ENCODE measurements at places on chromosomes 2 and 18.

DNA sequence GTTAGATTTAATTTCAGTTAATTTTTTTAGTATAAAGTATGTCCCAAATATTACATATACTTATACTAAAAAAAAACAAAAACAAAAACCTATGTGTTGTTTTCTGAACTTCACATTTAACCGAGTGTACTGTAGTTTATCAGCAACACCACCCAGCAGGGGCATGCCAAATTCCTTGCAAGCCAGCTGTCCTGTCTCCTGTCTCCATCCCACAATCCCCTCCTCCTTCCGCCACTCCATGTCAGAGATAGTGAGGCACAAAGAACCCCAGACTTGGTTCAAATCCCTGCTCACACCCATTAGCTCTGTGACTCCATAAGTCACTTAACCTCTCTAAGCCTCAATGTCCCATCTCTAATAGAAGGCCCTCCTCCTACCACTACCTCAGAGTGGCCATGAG lies 9.4 kb downstream of the CHST10 start:
- DNase-seq = no peak

GRCh38 chr2:240918258-240919091 lies 12.3 kb downstream of the CROCC2 start:
- no peak for DNase-seq

DNA sequence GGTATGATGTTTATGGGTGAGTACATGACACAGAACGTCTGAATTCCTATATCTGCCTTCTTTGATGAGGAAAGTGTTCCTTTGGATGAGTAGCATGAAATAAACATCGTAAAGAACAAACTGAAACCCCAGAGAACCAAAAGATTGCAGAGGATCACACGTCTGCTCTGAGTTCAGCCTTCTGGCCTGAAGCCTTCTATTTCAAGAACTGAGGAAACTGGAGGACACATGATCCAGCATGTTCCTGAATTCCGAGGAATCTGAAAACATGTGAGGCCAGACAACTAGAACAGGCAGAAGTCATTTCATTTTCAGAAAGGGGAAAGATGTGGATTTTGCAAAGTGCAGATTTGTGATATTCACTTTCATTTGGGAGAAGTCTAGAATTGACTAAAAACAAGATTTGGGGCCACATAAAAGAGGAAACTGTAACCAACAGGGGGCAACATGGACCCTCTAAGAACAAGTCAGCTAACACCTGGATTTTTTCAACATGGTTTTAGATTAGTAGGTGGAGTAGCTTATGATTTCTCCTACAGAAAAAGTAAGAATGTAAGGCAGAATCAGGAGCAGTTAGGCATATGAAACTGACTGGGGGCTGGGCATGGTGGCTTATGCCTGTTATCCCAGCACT lies 8.3 kb downstream of the SULT6B1 start:
- DNase-seq = no peak

GRCh38 chr2:11785611-11785940 lies 39.1 kb downstream of the LPIN1 start:
- no peak for DNase-seq

- no peak for DNase-seq
Observed at GRCh38 chr2:231212329-231212845, 14.0 kb downstream of the ARMC9 start.

DNA sequence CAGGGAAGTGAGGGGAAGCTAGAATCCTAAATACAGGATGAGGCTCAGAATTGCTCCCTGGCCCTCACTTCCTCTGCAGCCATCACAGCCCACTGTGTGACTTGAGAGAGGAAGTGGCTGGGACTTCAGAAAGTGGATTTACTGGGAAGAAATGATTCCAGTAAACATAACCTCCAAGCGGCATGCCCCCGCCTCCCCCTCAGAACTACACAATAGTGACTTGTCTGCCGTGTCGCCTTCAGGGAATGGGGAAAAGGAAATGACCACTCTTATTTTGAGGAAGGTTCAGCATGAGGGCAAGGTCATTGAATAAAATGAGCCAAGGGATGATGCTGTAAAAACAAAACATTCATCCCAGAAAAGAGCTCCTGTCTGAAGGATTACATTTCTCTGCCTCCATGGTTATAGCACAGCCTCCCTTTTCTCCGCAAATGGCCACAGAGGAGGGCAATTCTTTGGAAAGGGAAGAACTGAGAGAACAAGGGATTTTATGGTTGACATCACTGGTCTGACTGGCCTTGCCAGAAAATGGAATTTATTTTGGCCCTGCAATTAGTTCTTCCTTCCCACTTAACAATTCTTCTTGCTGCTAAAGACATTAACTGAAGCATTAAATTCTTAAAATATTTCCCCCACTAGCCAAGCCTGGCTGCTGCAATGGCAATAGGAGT lies 78.9 kb upstream of the DAPL1 start:
- no peak for DNase-seq
